ENCODE measurements at places on chromosomes 5 and 9.
A peak's percentile ranks its signal among the peaks of the same experiment; 100 is the strongest.

DNA sequence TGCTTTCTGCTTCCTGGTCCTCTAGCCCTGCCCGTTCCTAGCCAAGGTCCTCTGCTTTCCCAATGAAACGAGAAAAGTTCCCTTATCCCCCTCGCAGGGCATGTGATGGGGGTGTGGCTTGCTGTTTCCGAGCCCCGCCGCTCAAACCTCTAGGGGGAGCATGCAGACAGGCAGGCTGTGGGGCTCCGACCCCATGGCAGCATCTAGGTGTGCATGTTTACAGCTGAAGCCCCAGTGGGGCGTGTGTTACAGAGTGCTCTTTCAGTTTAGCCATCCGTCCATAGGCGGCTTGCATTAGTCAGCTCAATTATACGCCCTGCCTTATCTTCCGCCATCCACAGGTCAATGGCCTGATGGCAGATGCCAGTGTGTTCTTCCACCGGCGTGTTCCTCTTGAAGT lies 48.3 kb upstream of the SPATA31E1 start:
- no peak for DNase-seq

- no peak for DNase-seq
Measured at GRCh38 chr5:116487045-116487444, 87.6 kb downstream of the SEMA6A start.

- DNase-seq: peak; percentile 73
Measured at GRCh38 chr9:127943731-127944144, 6.1 kb upstream of the DPM2 start.

DNA sequence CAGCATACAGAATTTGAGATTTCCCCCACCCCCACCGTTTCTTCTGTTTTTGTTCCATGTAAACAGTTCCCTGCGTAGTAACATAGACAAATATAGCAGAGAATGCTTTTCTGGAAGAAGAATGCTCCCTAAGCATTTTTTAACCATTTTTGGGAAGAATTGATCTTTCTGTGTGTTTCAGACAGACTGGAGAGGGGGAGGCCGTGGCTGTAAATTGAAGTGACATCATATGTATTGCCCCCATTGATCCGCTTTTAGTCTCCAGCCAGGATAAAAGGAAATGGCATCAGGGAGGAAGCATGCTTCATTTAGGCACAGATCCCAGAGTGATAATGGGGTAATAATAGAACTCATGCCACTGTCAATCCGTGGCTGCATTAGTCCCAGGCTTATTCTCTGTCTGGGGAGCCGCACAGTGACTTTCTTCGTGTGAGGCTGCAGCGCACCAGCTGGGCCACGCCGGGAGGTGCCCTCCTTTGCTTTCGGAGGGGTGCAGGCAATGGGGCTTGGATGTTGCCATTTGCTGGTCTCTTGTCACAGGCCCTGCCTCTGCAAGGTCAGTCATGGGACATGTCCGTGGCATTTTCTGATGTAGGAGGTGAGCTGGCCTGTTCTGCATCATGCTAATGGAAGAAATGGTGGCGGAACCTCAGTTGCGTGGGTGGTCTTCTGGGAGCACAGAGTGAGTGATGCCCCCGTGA lies 261.5 kb downstream of the FANCC start:
- DNase-seq: peak; percentile 80

DNA sequence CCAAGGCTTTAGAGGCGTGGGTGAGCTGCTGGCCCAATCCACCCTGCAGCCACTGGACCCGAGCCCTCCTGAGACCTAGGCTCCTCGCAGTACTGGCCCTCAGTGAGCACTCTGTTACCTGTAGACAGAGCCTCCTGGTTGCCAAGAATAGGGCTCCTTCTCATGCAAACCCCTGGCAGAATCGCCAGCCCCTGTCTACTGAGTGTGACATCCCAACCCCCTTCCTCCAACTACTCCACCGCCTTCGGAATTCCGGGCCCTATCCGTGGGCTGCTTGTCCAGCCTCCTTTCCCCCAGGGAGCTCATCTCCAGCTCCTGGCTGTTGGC lies 23.8 kb upstream of the COL5A1 start:
- DNase-seq: no peak

- peak; percentile 18 for DNase-seq
Measured at GRCh38 chr5:72558383-72558782, 51.2 kb upstream of the ZNF366 start.

DNA sequence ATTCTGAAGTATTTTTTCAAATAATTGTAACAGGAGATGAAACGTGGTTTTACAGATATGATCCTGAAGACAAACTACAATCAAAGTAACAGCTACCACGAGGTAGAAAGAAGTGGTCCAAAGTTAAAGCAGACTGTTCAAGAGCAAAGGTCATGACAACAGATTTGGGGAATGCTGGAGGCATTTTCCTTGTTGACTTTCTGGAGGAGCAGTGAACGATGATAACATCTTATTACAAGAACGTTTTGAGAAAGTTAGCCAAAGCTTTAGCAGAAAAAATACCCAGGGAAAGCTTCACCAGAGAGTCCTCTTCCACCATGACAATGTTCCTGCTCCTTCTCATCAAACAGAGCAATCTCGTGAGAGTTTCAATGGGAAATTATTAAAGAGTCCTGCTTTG lies 145.4 kb upstream of the NREP start:
- no peak for DNase-seq

DNA sequence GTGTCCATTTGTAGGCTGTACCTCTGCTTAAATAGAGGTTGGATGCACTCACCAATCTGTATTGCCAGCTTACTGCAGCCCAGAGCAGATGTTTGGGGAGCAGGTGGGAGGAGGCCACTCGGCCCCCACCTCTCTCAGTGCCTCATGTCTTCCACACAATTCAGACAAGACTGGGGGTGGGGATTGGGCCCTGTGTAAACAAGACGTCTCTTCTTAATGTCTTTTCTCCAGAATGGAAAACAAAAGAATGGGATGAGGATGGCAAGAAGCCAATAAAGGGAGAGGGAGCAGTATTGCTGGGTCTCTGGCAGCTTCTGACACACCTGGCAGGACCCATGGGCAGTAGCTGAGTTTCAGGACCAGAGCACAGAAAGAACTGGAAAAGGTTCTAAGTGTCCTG lies 64.9 kb downstream of the SIL1 start:
- no peak for DNase-seq

GRCh38 chr5:68033961-68034571 lies 181.5 kb upstream of the PIK3R1 start:
- no peak for DNase-seq

GRCh38 chr5:91283899-91284298 lies 99.2 kb downstream of the ARRDC3 start:
- DNase-seq: no peak
